Keratinocyte (primary cell): ENCODE measurements at places on chromosomes 16 and 17.

DNA sequence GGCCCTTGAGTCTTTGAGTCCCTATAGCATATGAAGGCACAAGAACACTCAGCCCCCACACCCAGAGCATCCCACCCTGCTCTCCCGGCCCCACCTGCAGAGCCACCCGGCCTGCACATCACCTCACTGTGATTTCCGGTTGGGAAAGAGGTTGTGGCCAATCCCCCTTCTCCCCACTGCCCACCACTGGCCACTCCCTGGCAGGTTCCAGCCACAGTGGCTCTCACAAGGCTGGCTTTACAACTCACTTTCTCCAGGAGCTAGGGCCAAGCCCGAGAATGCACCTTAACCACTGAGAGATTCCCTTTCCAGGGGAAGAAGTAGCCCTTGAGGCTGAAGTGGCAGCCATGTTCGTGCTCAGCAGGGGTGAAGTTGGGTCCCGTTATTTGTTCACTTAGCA lies 123.9 kb downstream of the C16orf78 start:
- no peak for DNase-seq

- no peak for DNase-seq
These were observed 5.4 kb downstream of the NAT9 start for GRCh38 chr17:74770498-74771318.

- no peak for DNase-seq
These were observed 11.1 kb downstream of the NACA2 start for GRCh38 chr17:61579961-61580360.

- no peak for DNase-seq
These were observed 5.2 kb downstream of the FLII start for GRCh38 chr17:18253187-18253884.

- DNase-seq: no peak
These were observed 11.4 kb upstream of the NDRG4 start for GRCh38 chr16:58488531-58488930.

DNA sequence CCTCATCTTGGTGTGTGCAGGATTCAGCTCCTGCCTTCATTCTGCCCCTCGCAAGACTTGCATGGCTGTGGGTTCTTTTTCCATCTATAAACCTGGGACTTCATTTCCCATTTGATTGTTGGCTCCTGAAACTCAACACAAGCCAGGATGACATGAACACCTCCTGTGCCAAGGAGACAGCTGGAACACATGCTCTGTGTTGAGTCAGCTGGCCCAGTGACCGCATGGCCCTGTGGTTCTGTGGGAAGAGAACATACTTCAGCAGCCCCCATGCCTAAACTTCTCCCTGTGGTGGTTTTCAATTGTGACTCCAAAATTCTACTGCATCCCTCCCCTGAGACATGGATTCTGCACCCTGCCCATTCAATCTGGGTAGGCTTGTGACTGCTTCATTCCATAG lies 57.9 kb upstream of the FOXF1 start:
- DNase-seq: no peak

DNA sequence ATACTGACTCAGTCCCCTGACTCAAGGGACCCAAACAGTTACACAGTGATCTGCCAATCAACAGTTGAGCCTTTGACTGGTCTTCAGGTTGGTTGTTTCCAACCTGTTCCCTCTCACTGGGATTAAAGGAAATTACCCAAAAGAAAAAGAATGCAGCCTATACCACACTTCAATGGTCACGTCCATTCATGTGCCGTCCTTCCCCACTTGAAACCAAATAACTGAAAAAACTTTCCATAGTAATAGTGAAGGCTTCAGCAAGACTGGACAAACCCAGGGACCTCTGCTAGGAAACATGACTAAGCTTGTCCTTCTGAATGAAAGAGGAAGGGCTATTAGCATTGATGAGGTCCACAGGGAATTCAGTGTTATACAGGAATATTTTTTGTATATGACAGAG lies 30.6 kb downstream of the MRPS23 start:
- DNase-seq: no peak
